HL-60 (cell line): ENCODE measurements at places on chromosomes 7 and 10.

- no peak for DNase-seq
Observed at GRCh38 chr10:70621503-70622078, 19.1 kb upstream of the PRF1 start.

- no peak for DNase-seq
Observed at GRCh38 chr7:98357751-98358161, 43.1 kb downstream of the BAIAP2L1 start.

DNA sequence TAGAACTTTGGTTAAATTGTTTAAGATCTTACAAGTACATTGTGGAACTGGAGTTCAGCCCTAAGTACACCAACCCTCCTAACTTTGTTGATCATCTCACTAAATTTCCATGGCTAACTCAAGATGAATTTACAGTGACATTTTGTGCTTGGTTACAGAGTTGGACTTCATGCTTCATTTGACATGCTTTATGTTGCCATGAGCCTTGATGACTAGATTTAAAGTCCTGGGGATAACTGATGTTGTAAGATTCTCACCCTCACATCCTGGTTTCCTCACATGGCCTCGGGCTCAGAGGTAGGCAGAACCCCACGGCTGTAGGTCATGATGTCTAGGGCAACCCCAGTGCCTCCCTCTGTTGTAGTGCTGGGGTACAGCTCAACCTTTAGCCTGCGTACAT lies 397.2 kb upstream of the IGFBP3 start:
- no peak for DNase-seq

DNA sequence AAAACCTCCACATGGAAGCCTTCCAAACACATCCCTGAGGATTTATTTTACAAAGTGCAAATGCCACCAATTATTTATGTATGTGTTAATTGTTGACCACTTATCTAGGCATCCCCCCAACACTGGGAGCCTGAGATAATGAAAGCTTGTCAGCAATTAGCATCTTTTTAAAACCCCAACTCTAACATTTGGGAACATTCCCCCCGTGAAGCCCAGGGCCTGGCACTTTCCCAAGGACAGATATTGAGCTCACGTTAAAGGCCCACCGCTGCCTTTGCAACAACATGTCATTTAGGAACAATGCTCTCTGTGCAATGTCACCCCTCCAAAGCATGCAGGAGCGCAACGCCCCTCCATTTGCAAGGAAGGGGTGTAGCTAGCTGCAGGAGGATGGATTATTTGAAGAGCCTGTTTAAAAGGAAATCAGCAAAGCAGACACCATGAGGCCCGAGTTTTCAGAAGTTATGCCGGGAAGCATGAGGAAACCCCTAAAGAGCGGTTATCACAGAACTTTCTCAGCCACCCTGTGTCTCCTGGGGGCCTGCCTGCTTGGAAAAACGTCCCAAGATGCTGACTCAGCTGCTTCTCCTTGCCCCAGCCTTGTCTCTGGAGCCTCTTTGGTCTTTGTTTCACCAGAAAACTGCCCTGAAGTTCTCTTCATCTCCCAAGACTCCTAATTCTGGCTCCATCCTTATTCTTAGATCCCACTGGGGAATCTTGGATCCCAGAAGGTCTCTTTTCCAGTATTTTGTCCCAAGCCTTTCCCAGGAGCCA lies 444.1 kb downstream of the GRID1 start:
- no peak for DNase-seq

DNA sequence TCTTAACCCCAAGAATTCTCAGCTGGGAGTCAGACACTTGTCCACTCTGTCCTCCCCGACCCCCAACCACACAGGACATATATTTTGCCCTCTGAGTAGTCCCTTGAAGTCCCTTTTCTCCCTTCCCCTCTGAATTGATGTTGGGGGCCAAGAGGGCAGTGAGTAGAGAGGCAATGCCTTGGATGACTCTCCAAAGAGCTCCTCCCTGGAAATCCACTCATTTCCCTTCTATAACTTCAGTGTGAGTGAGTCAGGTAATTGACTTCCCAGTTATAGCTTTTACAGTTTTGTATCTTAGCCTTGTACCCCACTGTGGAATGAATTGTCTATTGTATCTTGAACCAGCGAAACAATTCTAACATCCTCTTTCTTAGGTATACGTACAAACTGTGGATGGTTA lies 9.2 kb upstream of the ODAD2 start:
- no peak for DNase-seq

DNA sequence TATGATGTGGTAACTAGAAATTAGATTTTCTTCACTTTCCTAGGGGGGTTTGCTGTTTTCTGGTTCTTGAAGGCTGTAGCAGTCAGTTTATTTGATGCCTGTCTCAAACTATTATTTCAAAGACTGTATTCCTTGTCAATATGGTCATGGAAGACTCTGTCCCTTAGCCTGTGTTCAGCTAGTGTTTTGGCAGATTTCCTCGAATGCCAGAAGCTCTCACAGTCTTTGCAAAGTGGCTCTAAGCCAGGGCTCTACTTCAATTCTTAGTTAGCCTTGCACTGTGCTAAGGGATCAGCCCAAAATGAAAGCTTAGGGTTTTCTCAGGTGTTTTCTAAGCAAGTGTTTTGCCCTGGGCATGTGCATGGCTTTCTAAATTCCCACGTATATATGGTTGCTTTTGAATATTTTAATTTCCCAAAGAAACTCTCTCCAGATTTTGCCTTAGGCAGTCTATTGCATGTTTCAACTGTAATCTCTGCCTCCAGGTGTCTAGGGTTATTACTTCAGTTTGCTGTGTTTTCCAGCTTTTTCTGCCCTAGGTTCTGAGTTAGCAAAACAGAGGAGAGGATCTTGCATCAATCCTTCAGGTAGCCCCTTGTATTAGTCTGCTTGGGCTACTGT lies 7.2 kb upstream of the C1GALT1 start:
- no peak for DNase-seq

DNA sequence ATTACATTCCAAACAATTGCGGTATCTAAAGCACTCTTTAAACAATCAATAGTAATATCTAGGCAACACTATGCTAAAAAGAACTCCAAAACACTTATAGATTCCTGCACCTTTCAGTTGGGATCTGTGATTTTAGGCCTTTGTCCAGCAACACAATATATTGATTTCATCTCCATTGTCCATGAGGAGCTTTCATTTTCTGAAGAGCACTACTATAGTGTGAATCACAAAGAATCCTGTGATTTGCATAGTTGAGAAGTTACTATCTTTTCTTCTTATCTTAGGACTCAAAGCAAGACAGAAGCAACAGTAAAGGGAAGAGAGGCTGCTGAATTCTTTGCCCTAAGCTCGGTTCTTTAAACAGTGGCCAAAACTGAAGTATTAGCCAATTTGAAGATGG lies 846.8 kb downstream of the IPMK start:
- no peak for DNase-seq

- no peak for DNase-seq
Observed at GRCh38 chr10:82914655-82915136, 1039.7 kb downstream of the NRG3 start.

DNA sequence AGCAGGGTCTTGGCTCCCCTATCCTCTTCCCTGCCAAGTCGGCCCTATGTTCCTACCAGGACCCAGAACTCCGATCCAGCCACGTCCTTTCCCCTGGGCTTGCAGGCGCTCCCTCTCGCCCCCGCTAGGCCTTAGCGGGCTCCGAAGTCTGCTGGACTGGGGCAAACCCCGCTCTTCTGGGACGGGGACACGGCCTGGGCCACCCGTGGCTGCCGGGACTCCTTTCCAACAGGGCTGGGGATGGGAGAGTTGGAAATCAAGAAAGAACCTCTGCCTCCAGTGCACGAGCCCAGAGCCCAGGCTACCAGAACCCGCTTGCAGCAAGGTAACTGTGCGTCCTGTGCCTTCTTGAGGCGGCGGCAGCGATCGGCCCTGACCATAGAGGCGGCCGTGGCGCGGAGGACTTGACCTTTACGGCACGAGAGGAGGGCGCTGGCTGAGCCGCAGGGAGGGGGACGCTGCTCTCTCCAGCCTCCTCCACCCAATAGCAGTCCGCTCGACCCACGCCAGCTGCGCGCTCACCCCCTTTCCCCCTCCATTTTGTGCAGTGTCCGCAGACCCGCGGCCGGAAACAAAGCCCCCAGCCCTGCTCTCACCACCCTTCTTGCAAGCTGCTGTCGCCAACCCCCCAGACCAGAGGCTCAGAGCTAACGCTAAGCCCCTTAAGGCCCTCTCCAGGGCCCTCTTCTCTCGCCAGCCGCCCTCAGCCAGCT lies 7.0 kb upstream of the HOXA11 start:
- no peak for DNase-seq

DNA sequence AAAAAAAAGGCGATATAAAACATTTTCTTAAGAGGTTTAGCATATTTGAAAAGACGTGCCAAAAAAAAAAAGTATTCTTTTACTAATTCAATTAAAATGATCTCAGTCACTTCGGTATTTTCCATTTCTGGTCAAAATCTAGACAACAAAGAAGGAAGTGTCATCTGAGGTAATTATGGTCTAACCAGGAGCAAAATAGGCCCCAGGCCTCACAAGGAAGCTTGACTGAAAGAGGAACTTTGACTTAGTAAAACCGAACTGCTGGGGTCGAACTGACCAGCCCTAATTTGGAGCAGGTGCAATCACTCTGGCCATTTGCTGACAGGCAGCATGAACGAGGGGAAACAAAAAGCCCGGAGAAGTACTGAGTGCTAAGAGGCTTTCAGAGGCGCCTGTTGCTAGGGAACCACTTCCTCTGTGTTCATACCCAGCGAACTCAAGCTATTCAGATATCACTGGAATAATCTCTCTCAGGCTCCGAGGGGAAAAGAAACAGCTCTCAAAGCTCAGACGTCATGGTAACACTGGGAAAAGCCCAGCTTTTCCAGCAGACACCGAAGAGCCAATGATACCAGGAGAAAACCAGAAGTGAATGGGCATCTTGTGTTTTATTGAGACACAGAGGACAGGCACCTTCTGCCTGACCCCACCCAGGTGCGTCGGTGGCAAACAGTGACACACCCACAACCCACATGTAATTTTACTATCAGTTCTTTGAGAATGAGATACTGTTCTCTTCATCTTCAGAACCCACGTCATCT lies 126.5 kb downstream of the FAM107B start:
- peak; percentile 86 for DNase-seq

DNA sequence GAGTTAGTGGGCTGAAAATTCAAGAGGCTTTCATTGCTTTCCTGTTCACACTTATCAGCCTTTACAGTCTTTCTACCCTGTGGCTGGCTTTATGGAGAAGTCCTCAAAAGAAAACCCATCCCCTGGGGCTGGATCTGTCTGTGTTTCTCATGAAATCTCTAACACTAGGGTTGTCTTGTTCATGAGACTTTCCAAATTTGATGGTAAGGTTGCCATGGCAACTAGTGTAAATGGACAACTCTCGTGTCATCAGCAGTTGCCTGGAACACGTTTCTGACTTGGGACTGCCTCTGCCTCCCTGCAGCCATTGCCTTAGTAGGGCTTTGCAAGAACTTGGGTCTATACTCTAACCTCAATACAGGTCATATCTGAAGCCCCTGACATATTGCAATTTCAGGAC lies 35.8 kb upstream of the PLPP4 start:
- DNase-seq, result no peak

GRCh38 chr7:75711656-75712514 lies 26.9 kb downstream of the HIP1 start:
- no peak for DNase-seq

DNA sequence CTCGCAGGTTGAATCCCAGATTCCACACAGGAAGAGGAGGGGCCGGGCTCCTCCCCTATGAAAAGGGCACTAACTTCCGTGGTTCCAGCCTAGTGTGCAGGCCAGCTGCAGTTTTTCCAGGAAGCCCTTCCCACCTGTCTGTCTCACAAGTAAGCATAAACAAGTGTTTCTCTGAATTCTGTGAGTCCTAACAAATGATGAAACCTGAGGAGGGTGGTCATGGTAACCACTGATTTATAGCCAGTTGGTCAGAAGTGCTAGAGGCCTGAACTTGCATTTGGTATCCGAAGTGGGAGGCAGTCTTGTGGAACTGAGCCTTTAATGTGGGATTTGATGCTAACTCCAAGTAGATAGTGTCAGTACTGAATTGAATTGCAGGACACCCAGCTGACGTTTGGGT lies 54.7 kb upstream of the STEAP4 start:
- DNase-seq, result no peak

- DNase-seq, result no peak
Observed at GRCh38 chr7:102291056-102291915, 4.6 kb downstream of the SH2B2 start.

GRCh38 chr7:1758859-1759521 lies 88.9 kb downstream of the ELFN1 start:
- DNase-seq, result no peak

GRCh38 chr7:3688071-3688470 lies 387.0 kb downstream of the SDK1 start:
- no peak for DNase-seq

DNA sequence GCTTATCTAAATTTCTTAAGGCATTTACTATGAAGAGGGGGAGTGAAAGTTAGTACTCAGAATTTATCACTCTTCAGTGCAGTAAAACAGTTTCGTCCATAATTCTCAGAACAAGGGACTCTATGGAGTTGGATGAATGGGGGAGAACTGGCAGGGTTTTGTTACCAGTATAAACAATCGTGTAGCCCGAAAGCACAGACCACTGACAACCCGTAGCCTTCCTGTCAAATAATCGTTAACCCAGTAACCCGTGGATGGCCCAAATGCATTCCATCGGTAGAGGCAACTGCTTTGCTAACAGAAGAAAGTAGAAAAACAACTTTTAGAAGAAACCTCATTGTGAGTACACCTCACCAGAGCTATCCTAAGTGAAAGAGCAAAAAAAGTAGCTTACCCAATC lies 583.9 kb downstream of the NXPH1 start:
- DNase-seq, result no peak

DNA sequence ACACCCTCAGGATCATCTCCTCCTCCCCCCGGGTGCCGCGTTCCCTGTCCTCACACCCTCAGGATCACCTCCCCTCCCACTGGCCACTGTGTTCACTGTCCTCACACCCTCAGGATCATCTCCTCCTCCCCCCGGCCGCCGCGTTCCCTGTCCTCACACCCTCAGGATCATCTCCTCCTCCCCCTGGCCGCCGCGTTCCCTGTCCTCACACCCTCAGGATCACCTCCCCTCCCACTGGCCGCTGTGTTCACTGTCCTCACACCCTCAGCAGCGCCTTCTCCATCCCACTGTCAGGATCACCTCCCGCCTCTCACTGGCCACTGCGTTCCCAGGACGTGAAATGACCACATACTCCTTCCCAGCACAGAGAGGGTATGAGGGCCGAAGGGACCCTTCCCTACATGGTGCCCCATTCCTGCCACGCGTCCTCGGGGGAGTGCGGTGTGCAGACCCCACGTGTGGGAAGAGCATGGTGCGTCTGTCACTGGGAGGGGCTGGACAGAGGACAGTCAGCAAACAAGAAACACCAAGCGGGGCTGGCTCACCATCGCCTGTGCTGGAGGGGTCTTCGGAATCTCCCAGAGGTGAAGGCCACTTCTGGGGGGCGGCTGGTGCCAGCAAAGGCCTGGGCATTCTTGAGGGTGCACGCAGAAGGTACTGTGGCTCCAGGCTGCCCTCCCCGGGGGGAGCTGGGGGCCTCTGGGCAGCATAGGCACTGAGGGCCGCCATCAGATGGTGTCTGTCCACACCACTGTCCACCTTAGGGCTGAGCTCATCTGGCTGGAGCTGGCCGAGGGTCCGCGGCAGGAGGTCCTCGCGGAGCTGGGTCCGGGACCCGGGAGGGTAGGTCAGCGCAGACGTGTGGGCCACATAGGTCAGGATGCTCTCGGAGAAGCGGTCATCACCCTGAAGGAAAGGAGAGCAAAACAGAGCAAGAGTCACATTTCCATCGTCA lies 421.0 kb downstream of the PTPRN2 start:
- no peak for DNase-seq
